ENCODE measurements at places on chromosomes 12 and 14.

GRCh38 chr14:102360388-102360787, 2.3 kb downstream of the CINP start:
- no peak for DNase-seq

DNA sequence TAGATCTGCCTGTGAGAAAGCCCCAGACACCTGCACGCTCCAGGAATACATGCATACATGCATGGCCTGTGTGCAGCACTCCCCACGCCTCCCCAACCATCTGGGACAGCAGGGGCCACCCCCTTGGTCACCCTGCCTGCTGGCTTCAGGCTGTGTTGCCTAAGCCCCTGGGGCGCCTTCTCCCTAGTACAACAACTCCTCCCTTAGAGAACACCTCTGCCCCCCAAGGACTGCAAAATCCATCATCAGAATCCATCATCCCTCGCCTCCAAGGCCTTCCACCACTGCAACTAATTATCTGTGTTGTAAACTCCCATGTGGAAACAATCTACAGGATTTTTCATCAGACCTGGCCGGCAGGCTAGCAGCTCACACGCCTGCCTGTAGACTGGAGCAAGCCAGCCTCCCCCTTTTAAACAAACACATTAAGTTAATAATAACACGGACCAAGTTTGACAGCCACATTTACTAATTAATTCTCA, 36.8 kb downstream of the ZFP36L1 start:
- DNase-seq: no peak

DNA sequence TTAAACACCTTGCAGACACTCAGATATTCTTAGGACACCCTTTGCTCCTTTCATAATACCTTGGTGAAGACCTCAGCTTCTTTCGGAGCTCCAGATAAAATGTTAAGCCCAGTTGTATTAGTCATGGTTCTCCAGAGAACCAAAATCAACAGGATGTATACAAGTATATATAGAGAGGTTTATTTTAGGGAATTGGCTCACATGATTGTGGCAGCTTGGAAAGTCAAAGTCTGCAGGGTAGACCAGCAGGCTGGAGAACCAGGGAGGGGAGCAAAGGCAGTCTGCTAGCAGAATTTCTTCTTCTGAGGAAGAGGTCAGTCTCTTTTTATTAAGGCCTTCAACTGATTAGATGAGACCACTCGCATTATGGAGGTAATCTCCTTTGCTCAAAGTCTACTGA, 6.9 kb upstream of the IGF1 start:
- no peak for DNase-seq

GRCh38 chr14:30993071-30993470, 32.4 kb upstream of the AP4S1 start:
- DNase-seq: no peak

GRCh38 chr12:88035907-88036289, 6.7 kb upstream of the C12orf50 start:
- DNase-seq: no peak

All from lower leg skin (tissue), 4 donors.